ENCODE measurements at places on chromosomes 7 and 10. TPM values are rescaled to one million over a fixed set of nuclear protein-coding genes. Genes with fewer than 3 reads are reported as not detected.

FOXI2 gene
- not detected for total RNA-seq

DNA sequence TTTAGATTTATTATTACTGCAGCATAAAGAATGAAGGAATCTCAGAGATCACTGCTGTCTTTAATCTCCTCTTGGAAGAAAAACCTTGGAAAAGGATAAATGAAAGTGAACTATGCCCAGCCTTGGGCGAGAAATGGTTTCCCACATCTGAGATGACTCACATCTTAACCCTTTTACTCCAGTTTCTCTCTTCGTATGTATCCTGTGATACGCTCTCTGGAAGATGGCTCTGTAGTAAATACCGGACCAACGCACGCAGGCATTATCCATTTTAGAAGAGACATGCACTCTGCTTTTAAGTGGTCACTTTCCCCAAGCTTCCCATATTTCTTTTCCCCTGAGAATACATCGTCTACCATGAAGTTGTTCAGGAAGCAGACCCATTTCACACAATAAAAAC, 207.3 kb upstream of the BMPER start:
- DNase-seq = no peak

DNA sequence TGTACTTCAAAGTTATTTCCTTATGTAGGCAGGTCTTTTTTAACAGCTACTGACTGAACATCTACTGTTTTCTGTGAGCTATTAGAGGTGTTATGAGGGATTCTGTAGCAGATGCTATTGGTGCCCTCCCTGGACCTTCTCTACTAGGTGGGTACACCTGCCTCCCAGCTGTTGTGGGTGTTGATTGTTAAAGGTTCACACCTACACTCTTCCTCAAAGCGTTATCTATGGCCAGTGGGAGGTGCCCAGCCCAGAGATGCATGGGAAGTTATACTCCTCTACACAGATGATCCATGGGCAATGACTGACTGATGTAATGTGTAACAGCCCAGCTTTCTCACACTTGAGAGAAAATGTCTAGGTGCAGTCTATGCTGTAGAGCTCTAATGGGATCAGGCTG, 127.7 kb downstream of the PRKG1 start:
- DNase-seq = no peak

DNA sequence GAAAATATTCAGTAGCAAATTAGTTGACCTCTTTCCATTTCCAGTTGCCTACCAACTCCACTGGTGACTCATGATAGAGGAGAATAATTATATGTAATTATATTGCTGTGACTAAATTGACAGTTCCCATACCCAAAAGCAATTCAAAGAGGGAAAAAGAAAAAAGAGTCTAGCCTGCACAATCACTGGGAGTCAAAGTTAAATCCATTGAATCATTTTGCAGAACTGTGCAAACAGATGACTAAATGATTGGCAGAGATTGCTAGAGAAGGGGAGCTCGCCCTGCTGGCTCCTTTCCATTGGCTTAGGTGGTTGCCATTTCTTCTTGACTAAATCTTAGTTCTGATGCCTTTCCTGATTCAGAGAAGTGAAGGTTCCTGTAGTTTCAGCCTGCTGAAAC, 1228.6 kb upstream of the SORCS1 start:
- no peak for DNase-seq
